ENCODE measurements at places on chromosomes 12 and 14. TPM values are rescaled to one million over a fixed set of nuclear protein-coding genes. Genes with fewer than 3 reads are reported as not detected.

GRCh38 chr14:90536092-90536491 lies 139.3 kb downstream of the CALM1 start:
- DNase-seq, result no peak

- DNase-seq, result no peak
These were observed 65.1 kb downstream of the SIX6 start for GRCh38 chr14:60573943-60574495.

GRCh38 chr12:119283310-119283709 lies 51.2 kb upstream of the CCDC60 start:
- DNase-seq, result no peak

DNA sequence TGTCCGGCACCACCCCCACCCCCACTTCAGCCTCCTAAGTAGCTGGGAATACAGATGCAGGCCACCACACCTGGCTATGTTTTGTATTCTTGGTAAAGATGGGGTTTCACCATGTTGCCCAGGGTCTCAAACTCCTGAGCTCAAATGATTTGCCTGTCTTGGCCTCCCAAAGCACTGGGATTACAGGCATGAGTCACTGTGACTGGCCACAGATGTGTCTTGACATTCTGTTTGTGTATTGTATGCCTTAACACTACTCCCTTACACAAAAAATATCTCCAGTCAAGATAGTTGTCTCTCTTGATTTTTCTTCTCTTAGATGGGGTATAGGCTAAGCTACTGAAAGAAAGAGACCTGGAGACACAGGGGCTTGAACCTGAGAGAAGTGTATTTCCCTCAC lies 17.6 kb downstream of the CLEC14A start:
- no peak for DNase-seq

DNA sequence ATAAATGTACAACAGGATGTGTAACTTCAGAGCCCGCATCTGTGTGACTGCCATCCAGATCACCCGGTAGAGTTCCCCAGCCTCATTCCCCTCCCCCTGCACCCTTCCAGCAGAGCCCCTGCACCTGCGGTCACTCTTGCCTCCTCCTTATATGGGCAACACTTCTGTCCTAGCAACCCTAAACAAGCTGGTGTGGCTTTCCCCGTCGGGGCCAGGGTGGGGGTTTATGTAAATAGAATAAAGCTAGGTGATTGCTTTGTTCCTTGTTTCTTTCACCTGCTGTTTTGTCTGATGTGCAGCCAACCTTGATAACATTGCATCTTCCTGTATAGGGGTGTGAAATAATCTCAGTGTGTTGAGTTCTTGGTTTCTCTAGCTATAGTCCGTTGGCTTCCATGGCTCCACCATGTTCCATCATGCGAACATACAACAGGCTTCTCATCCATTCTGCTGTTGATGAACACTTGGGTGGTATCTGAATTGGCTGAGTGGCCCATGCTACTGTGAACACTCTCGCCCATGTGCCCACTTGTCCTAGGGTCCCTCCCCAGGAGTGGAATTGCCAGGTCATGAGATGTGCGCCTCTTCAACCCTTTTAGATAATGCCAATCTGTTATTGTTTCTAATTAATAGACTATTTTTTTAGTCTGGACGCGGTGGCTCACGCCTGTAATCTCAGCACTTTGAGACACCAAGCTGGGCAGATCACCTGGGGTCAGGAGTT lies 102.2 kb downstream of the KIF26A start:
- DNase-seq, result peak; percentile 80

IL23A gene
- not detected for total RNA-seq

DNA sequence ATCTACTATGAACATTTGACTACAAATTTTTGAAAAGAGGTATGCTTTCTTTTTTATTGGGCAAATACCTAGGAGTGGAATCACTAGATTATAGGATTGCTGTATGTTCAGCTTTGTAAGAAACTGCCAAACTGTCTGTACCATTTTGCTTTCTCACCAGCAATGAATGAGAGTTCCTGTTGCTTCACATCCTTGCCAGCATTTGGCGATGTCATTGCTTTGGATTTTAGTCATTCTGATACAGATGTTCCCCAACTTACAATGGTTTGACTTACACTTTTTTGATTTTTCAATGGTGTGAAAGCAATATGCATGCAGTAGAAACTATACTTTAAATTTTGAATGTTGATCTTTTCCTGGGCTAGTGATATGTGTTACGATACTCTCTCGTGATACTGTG lies 328.7 kb downstream of the RAD51B start:
- no peak for DNase-seq

GRCh38 chr12:65891987-65892481 lies 67.8 kb downstream of the HMGA2 start:
- peak; percentile 59 for DNase-seq

GRCh38 chr12:105109465-105110212 lies 2.1 kb downstream of the WASHC4 start:
- DNase-seq, result no peak

RNASE4 gene
- total RNA-seq, result 41.5 TPM

DNA sequence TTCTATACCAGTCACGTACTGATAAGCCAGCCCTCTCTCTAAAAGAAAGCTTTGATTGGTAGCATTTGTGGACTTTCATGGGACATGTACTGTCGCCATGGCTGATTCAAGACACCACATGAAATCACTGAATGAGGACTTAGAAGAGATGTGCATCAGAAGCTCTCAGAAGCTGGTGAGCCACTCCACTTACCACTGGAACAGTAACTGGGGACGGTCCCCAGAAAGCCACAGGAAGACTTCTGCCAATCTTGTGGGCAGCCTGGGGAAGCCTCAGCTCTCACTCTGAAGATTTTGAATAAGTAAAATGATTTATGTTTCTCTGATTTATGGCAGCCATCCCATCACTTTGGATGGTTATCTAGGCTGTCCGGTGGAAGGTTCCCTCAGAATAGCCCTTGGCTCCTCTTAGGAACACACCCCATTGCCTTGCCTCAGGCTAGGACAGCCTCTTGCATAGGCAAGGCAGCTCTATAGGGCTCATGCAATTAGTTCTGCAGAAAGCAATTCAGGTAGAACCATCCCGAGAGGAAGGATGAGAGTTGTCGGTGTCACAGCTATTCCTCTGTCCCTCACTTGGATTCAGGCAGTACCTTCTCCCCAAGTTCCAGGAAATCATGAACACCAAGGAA lies 9.8 kb downstream of the DHRS1 start:
- no peak for DNase-seq

- DNase-seq, result no peak
These were observed 11.5 kb upstream of the TDRD9 start for GRCh38 chr14:103916636-103917262.

GRCh38 chr12:32039347-32039746 lies 67.3 kb upstream of the BICD1 start:
- DNase-seq, result no peak

CNTN1 gene
- total RNA-seq, result 0.77 TPM

NEUROD4 gene
- total RNA-seq, result not detected

DNA sequence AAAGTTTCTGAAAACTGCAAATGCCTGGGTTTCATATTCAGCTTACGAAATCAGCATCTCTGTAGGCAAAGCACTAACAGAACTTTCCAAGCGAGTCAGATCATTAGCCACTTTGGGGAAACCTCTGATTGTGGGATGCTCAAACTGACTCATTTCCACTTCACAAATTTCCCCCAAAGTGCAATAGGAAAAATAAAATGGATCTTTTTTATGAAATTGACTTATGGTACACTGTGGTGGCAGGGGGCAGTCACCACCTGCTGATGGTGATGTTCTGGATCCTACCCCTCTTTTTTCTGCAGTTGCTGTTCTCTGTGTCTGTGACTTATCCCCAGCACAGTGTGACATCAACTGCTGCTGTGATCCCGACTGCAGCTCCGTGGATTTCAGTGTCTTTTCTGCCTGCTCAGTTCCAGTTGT lies 5.6 kb downstream of the TCTN1 start:
- no peak for DNase-seq

GRCh38 chr12:56420411-56420810 lies 28.8 kb downstream of the TIMELESS start:
- DNase-seq, result no peak

NAB2 gene
- 7.0 TPM for total RNA-seq

DNA sequence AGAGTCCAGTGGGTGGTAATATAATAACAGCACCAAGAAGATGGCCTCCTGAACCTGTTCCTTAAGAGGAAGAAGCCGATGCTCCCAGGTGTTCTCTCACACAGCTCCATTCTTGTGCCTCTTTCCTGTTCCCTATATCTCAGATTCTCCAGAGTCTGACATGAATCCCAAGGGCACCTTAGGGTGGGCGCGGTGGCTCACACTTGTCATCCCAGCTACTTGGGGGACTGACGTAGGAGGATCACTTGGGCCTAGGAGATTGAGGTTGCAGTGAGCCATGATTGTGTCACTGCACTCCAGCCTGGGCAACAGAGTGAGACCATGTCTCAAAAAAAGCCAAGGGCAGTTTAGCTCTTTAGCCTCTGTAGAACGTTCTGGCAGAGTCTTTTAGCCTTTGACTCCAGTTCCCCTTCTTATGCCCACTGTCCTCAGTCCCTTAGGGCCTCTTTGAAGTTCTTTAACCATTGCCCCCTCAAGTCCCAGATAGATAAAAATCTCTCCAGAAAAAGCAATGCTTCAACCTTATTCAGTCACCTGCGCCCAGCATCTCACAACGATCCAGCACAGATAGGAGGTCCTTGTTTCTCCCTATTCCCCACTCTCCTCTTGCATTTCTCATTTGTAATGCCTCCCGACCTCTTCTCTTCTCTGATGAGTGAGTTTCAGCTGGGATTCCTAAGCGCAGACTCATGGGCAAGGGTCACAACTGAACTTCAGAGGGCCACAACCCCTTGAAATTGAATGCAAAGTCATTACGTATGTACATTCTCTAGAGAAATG lies 4.7 kb downstream of the CCDC184 start:
- DNase-seq, result no peak

CD163 gene
- 14.4 TPM for total RNA-seq

GRCh38 chr12:11727133-11727664 lies 77.7 kb downstream of the ETV6 start:
- no peak for DNase-seq

- DNase-seq, result no peak
These were observed 138.4 kb downstream of the GLT1D1 start for GRCh38 chr12:128991716-128992115.

- DNase-seq, result no peak
These were observed 92.7 kb upstream of the DCD start for GRCh38 chr12:54740882-54741281.

GRCh38 chr14:79395061-79395460 lies 816.2 kb downstream of the DIO2 start:
- no peak for DNase-seq

SPX gene
- not detected for total RNA-seq
